Anterior cingulate cortex (tissue), 58 donors: ENCODE measurements at places on chromosomes 16 and 17.

GRCh38 chr17:73757420-73757819, 113.2 kb upstream of the SDK2 start:
- no peak for DNase-seq

GRCh38 chr17:43936434-43936833, 5.8 kb downstream of the PPY start:
- no peak for DNase-seq

GRCh38 chr17:68420065-68420464, 37.2 kb downstream of the WIPI1 start:
- DNase-seq, result no peak

- DNase-seq, result no peak
These were observed 2.8 kb downstream of the CEMP1 start for GRCh38 chr16:2528161-2529060.

- DNase-seq, result no peak
These were observed 81.8 kb downstream of the WDR59 start for GRCh38 chr16:74903120-74903519.

DNA sequence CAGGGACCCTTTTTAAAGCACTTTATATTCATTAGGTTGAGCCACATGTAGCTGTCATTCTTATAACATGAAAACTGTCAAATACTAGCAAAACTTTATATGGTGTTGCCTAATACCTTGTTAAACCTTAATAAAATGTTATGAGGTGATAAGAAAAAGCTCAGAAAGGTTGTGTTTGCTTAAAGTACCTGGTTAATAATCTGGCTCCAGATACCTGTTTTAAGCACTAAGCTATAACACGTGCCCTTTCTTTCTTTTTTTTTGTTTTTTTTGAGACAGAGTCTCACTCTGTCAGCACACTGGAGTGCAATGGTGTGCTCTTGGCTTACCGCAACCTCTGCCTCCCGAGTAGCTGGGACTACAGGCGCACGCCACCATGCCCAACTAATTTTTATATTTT, 58.9 kb upstream of the STAC2 start:
- DNase-seq, result no peak

DNA sequence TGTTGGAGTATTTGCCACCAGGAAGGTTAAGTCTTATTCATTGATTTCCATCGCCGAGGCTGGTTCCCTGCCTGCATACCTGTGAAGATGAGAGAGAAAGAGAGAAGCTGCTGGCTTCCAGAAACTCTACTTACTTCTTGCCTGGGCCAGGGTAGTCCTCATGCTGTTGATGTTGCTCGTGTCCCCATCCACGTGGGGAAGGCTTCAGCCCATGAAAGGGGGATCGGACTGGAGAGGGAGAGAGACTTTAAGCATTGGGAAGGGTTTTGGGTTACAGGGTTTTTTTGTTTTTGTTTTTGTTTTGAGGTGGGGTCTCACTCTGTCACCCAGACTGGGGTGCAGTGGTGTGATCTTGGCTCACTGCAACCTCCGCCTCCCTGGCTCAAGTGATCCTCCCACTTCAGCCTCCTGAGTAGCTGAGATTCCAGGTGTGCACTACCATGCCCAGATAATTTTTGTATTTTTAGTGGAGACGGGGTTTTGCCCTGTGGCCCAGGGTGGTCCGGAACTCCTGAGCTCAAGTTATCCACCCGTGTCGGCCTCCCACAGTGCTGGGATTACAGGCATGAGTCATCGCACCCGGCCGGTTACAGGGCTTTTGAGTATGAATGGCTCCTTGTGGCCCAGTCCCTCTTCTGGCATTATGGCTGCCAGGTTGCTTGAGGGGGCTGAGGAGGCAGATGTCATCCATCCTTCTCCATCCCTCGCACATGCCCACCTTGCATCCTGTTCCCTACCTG, 26.6 kb downstream of the ITGB3 start:
- DNase-seq, result no peak

DNA sequence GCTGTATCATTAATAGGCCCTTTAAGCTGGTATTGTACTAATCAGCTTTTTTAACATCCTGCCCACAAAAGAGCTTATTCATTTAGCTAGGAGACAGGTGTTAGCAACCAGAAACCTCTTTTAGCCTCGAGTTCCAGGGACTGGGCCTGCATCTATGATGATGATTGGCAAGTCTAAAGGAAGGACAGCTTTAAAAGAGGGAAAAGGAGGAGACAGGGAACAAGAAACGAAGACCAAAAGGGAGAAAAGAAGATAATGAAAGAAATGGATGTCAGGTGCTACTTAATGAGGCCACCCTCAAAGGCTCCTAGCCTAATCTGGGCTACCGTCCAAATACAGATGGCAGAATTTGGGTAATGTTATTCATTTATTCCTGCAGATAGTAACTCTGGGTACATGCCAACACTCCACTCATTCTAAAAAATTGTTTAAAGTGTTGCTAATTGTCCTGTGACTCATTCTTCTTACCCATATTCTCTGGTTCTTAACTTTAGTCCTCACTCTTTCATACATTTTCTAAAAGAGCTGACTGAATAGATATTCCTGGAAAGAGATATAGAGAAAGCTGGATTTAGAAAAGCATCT, 18.7 kb upstream of the RFFL start:
- DNase-seq, result no peak

DNA sequence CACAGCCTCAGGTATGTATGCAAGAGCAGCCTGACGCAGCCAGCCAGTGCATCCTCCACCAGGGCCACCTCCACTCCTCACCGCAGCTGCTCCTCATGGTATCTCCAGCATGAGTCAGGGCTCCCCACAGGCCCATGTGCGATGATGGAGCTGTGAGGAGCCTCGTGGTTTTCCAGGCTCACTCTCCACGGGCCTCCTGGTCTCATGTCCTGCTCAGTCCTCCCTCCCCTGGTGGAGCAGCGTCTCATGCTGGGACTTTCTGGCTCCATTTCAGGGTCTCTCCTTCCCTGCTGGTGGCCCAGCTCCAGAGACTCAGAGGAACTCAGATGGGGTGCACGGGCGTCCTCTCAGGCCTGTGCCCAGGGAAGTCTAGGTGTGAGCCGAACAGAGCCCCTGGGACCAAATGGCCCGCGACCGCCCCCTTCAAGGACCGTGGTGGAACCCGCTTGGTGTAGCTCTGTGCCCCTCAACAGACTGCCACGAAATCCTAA, 70.4 kb downstream of the METRNL start:
- DNase-seq, result no peak

GRCh38 chr16:89574681-89575246, 794 bp upstream of the CPNE7 start:
- DNase-seq, result no peak

DNA sequence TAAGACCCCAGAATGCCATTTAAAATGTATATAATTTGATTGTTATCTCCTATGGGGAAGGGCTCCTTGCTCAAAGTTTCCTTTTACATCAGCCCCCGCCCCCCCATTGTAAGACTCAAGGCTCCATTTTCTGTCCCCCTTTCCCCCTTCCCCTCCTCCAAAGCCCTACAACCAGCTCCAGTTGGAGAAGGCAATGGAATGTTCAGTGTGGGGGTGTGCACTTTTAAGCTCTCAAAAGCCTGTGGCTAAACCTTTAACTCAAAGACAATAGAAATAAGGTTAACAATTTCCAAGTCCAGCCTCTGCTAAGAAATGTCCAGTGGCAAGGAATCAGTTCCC, 114.7 kb downstream of the NOG start:
- no peak for DNase-seq

GRCh38 chr17:60823515-60823914, 145.9 kb downstream of the BCAS3 start:
- no peak for DNase-seq

- no peak for DNase-seq
These were observed 107.8 kb upstream of the PSMD7 start for GRCh38 chr16:74188856-74189255.

- DNase-seq, result no peak
These were observed 9.6 kb upstream of the PRPSAP1 start for GRCh38 chr17:76363107-76363842.
